ENCODE measurements at places on chromosomes 6 and 20.

- ATAC-seq, result no peak
These were observed 2.2 kb upstream of the EPB41L2 start for GRCh38 chr6:131065112-131065823.

DNA sequence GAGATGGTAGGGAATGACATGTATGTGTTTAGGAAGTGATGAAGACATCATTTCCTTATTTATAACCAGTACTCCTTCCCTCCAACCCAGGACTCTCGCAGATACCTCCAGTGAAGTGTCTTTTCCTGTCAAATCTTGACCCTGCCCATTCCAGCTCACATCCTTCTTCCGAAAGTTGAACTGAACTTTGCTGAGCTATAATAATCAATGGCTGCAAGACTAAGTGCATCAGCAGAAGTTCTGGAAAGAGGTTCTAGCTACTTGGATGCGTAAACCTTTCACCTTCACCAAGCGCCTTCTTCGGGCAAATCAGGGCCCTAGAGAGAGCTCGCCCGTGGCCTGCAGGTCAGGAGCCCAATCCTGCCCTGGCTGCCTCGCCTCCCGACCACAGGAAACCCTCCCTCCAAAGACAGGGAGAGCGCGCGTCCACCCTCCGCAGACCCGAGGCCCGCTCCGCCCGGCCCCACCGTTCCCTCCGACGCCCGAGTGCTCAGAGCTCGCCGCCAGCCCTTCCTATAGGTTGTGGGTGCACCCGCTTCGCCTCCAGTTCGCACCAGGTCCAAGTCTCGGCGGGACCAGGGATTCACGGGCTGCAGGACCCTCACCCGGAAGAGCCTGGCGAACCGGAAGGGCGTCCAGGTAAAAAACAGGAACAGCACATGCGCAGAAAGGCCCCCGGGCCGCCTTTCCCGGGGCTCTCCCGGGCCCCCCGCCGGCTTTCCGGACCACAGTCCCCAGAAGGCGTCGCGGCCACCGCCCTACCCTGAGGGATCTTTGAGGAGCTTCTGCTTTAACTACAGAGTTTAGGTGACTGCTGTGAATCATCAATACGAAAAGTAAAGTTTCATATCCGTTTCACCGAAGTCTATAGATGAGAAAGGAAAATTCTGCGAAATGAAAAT, at the start of gene ZNF334:
ZNF334 (minus strand) TSS at position 617 of the 902 bp plus-strand sequence. CDS start 1,457 bp downstream, outside the sequence.
- ATAC-seq, result peak; percentile 96

- no peak for ATAC-seq
These were observed 201.2 kb upstream of the SHLD1 start for GRCh38 chr20:5548902-5549599.

- no peak for ATAC-seq
These were observed 160.1 kb downstream of the DLL1 start for GRCh38 chr6:170130771-170131241.

- ATAC-seq, result peak; percentile 84
These were observed 206.0 kb downstream of the CDC5L start for GRCh38 chr6:44593539-44593944.

GRCh38 chr6:20564777-20565176, 30.5 kb downstream of the CDKAL1 start:
- ATAC-seq, result no peak

DNA sequence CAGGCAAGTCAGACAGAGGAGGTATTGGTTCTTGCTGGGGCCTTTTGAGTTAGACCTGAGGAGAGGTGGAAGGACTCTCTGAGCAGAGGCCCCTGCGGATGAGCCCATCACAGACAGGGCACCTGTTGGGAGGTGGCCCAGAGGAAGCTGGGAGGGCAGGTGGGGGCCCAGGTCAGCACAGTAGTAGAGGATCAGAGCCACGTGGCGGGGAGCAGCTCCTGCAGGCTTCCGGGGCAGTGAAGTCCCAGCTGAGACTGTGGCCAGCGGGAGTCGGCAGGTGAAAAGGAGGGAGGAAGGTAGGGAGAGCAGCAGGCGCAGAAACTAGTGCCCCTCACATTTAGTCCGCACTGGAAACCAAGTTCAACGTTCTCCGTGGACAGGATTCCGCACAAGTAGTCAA, 61.8 kb downstream of the RSPH3 start:
- no peak for ATAC-seq

- ATAC-seq, result peak; percentile 92
These were observed 374.1 kb upstream of the MANEA start for GRCh38 chr6:95203153-95203754.

DNA sequence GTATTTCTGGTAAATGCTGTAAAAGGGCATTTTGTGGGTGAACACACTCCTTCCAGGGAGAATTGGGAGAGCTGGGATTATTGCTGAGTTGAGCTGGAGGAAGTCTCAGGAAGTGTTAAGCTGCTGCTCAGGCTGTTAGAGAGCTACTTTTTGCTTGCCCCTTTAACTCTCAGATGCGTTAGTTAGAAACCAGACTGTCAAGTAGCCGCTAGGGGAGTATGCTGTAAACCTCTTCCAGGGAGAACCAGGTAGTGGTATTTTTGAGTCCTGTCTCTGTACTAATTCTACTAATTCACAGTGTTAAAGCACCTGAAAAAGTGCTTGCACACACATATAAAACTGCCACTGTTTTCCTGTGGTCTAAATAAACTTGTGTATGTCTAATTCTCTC, 6.6 kb upstream of the GFRAL start:
- ATAC-seq, result no peak

GRCh38 chr6:101146389-101146788, 247.1 kb upstream of the GRIK2 start:
- no peak for ATAC-seq

- no peak for ATAC-seq
These were observed 8.9 kb downstream of the NDUFAF4 start for GRCh38 chr6:96888745-96889144.

DNA sequence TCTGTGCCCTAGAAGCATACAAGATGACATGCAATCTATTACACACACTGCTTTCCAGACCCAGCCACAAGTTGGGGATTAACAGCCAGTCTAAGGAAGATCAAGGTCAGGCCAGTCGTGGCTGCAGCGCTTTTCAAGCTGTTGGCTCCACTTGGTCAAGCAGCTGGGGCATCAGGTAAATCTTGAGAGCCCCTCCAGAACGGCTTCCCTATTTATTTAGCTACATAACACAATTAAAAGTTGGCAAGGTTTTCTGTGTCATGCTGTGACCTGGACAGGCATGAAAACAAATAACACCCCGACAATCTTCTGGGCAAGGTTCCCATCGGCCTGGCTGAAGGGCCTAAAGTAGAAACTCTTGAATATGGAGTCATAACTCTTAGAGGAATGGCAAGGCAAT, 524.3 kb downstream of the PRKN start:
- ATAC-seq, result no peak

DNA sequence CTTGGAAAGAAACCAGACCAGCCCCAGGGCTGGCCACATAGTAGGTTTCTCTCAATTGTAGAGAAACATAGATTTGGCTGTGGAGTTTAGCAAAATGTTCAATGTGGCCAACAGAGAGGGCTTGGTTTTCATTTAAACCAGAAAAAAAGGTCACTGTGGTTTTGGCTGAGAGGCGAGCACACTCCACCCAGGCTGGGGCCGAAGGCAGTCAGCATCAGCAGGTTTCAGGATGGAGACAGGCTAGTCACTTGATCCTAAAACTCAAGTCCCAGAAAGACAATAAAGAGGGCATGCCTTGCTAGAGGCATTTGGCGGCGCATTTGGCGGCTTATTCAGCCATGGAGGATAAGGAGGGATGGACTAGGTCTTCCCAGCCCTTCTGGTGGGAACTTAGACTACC, 73.1 kb downstream of the PRND start:
- ATAC-seq, result no peak

DNA sequence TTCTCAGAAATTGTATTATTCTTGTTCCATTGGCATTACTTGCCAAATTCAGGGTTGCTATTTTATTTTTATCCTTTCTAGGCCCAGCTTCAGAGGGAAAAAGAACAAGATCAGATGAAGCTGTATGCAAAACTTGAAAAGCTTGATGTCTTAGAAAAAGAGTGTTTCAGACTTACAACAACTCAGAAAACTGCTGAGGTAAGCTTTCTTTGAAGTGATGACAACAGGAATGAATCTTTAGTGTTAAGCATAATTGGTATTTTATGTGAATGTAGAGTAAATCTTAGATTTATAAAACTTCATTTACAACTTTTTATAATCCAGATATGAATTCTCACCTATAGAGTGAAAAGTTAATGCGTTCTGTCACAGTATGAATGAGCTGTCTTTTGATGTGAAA, 58.4 kb downstream of the CEP57L1 start:
- ATAC-seq, result no peak

- ATAC-seq, result no peak
These were observed 92.7 kb downstream of the TRERF1 start for GRCh38 chr6:42359021-42359420.

- no peak for ATAC-seq
These were observed 10.8 kb downstream of the JARID2 start for GRCh38 chr6:15256538-15257271.

- ATAC-seq, result no peak
These were observed 74.2 kb downstream of the COL21A1 start for GRCh38 chr6:56173228-56173627.

DNA sequence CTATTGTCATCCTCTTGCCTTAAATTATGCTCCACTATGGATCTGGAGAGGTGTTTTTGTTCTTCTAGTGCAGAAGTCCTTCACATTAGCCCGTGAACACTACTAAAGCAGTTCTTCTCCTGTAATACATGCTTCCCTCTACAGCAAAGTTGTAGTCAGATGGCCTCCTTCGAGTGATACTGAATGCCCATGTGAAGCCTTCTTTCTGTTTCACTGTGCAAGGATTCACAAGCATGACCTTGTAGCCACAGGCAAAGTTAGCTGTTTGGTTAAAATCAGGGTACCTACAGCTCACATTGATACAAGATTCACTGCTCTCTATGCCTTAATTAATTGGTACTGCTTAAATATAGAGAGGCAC, 47.6 kb downstream of the ARHGAP18 start:
- ATAC-seq, result peak; percentile 13

GRCh38 chr20:57313230-57313629, 16.4 kb upstream of the SPO11 start:
- ATAC-seq, result no peak

DNA sequence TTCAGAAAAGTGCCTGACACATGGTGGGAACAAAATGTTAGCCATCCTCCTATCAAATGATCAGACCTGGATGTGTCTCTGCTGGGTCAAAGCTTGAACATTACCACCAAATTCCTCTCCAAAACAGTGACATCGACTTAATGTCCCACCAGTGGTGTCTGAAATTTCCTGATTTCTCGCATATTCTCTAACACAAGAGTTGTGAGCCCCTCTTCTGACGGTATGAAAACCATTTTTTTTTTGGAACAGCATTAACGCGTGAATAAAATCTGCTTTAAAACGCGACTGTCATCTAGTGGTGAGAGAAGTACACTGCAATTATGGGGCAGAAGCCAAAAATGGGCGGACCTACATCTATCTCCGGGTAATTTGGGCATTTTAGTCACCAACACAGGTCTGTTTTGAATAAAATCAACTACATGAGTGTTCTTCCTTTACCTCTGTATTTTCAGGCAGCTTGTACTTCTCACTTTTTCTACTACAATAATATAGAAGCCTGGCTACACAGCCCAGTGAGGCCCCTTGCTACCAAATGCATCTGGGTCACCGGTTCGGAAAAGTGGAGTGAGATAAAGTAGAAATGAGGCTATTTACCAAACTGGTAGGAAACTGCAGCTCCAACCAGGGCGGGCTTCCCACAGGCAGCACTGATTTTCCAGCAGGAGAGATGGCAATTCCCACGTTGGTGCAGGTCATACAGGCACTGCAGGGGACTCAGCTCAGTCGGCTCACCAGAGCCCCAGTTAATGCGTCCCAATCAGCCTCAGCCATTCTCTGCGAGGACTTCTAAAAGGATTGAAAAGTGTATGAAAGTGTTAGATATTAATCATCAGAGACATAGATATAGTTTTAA, 27.4 kb downstream of the MGME1 start:
- peak; percentile 78 for ATAC-seq

DNA sequence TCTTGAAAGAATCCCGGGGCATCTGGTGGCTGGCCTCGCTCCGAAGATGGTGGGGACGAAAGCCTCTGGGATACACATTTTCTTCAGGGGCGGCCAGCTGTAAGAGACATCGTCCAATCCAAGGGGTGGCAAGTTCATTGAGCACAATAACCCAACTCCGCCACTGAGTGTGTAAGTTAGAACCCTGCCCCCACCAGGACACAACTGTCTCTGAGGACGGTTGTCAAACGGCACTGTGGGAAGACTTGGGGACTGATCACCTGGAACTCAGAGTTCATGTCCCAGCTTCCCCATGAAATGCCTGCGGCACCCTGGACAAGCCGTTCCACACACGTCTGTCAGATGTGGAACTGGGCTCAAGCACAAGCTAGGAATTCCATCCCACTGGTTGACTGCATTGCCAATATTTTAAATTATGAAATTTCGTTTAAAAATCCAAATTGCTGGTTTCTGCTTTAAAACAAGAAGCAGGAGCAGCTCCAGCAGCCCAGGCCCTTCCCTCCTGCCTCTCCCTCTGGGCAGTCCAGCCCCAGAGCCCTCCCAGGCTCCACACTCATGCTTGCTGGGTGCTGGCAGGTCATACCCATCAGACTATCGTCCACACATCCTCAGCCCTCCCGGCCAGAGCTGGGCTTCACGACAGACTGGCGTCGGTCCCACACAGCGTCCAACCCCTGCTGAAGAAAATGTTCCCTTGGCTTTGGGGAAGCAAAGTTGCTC, 80.9 kb upstream of the AFDN start:
- ATAC-seq, result no peak

DNA sequence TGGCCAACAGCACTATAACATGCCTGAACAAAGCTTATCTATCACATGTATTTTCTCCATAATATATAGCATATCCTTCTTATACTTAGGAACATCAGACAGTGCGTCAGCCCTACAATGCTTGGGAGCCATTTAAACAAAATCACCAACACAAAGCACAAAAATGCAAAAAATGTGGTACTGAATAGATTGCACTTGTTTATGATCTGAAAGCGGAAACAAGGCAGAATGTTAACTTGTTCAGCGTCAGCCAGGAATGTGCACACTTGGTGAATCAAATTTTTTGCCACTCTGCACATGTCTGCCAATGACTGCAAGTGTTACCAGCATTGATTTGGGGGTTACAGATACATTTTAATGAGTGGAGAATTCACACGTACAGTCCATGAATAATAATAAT, 14.8 kb downstream of the SLC35A1 start:
- no peak for ATAC-seq

DNA sequence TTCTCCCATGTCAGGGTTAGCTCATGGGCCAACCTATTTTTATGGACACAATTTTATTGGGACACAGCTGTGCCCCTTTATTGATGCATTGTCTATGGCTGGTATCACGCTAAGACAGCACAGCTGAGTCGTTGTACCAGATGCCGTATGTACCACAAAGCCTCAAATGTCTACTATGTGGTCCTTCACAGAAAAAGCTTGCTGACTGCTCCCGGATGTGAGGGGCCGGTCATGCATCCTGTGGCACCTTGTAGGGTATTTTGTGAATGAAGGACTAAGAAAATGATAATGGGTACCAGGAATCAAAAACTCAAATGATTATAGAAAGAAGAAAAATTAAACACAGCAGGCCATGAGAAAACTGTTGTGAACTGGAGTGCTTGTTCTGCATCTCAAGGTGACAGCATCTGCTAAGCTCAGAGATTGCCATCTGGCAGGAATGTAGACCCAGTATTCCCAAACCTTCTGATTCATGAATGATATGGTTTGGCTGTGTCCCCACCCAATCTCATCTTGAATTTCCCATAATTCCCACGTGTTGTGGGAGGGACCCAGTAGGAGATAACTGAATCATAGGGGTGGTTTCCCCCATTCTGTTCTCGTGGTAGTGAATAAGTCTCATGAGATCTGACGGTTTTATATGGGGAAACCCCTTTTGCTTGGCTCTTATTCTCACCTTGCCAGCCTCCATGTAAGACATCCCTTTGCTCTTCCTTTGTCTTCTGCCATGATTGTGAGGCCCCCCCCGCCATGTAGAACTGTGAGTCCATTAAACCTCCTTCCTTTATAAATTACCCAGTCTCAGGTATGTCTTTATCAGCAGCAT, 248.5 kb downstream of the TSHZ2 start:
- ATAC-seq, result no peak
